Amniotic stem cell (primary cell): ENCODE measurements at places on chromosomes 16 and 17.

DNA sequence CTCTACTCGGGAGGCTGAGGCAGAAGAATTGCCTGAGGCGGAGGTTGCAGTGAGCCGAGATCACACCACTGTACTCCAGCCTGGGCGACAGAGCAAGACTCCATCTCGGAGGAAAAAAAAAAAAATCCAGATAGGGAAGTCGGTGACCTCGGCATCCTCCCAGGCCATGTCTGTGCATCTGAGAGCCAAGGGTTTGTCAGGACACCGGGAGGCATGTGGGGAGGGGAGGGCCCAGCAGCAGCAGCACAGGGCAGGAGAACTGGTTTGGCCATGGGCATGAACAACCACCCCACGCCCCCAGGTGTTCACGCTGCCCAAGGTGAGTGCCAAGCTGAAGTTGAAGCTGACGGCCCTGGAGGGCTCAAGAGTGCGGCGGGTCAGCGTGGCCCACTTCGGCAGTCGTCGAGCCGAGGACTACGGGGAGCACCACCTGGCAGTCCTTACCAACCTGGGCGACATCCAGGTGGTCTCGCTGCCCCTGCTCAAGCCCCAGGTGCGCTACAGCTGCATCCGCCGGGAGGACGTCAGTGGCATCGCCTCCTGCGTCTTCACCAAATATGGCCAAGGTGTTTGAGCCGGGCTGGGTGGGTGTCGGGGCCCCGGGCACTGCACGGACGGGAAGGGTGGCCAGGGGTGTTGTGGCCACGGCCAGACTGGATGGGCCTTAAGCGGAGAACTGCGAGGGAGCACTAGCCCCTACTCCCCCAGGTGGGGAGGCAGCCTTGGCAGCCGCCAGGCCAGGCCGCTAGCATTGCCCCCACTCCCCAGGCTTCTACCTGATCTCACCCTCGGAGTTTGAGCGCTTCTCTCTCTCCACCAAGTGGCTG is 14.7 kb upstream of the MYO15B start:
- no peak for DNase-seq

DNA sequence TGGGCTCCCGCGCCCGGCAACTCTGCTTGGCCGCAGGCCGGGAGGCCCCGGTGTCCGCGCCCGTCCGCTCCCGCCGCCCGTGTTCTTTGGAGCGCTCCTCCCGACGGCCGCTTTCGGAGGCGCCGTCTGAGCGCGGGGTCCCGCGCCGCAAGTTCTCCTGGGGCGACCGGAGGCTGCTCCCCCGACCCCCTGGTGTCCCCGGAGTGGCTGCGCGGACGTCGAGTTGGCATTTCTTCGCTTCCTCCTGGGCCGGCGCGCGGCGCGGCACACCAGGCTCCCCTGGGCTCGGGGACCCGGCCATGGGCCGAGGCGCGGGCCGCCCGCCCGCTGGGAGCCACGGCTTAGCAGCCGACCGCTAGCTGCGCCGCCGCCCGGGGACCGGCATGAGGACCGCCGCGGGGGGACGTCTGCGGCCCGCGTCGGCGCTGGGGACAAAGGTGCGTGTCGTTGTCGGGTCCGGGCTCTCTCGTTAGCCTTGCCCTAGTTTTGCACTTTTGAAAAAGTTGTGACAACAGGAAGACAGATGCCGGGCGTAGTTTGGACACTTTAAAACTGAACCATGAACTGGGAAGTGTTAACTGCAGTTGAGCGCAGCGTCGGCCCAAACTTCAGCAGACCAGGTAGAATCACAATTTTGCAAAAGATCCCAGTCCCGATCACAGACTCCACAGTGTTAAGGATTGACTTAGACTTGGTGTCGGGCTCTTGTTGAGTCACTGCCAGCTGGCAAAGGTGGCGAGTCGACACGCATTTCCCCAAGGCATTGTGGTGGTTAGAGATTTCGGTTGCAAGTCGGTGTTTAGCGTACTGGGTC is 700 bp downstream of the UBN1 start:
- DNase-seq, result peak; percentile 7

- DNase-seq, result no peak
These were observed 22.3 kb downstream of the CDR2 start for GRCh38 chr16:22352140-22352539.

GRCh38 chr17:18011286-18011685 is 27.7 kb downstream of the ATPAF2 start:
- DNase-seq, result no peak

GRCh38 chr16:84874553-84874952 is 54.8 kb downstream of the CRISPLD2 start:
- DNase-seq, result no peak

DNA sequence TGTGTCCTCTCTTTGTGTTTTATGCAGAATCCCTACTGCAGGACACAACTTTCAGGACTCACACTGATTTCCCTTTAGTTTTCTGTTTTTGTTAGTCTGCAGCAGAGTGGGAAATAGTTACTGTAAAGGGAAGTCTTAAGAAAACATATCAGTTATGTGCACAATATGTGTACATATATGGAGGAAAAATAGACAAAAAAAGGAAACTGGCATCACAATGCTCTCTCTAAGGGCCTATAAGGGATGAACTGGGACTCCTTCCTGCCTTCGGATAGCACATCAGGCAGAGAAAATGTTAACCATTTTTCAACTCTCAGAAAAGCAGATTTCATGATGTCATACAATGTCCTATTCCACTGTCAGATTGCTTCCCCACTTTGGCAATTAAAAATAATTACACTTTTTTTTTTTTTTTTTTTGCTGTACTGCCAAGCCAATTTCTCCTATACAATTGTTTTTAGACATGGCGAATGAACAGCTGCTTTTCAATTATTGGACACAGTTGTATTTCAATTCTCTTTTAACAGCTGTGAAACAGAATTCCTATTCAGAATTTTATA is 112.5 kb upstream of the KCNJ16 start:
- no peak for DNase-seq

DNA sequence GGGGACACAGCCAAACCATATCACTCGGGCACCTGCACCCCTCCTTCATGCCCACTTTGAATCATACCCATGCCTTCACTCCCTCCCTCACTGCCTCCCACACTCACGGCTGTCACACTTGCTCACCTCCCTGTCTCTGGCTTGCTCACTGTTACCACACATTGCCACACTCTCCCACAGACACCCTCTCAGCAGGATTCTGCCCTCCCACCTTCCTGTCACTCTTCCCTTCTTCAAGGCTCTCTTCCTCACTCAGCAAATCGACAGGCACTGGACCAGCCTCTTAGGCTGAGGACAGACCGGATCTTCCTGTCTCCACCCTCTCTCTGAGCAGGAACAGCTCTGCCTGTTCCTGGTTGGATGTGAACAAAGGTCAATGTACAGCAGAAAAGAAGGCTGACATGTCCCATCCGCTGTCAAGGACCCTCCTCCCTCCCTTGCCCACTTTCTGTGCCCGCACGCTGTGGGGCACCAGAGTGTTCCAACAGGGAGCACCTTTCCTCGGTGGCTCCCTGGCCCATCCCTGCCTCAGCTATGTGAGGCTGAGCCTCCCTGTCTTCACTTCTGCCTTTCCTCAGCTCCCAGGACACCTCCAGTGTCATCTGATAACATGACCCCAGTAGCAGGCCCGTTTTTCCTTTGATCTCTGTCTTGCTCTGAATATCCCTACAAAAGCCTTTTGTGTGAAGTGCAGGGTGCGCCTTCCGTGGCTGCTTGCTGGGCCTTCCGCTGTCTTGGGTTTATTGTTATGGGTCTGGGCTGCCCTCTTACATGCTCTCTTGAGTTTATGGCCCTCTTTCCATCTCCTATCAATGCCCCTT is 47.0 kb downstream of the CCDC182 start:
- no peak for DNase-seq

- DNase-seq, result no peak
These were observed 49.7 kb upstream of the ITGA2B start for GRCh38 chr17:44439168-44439567.

DNA sequence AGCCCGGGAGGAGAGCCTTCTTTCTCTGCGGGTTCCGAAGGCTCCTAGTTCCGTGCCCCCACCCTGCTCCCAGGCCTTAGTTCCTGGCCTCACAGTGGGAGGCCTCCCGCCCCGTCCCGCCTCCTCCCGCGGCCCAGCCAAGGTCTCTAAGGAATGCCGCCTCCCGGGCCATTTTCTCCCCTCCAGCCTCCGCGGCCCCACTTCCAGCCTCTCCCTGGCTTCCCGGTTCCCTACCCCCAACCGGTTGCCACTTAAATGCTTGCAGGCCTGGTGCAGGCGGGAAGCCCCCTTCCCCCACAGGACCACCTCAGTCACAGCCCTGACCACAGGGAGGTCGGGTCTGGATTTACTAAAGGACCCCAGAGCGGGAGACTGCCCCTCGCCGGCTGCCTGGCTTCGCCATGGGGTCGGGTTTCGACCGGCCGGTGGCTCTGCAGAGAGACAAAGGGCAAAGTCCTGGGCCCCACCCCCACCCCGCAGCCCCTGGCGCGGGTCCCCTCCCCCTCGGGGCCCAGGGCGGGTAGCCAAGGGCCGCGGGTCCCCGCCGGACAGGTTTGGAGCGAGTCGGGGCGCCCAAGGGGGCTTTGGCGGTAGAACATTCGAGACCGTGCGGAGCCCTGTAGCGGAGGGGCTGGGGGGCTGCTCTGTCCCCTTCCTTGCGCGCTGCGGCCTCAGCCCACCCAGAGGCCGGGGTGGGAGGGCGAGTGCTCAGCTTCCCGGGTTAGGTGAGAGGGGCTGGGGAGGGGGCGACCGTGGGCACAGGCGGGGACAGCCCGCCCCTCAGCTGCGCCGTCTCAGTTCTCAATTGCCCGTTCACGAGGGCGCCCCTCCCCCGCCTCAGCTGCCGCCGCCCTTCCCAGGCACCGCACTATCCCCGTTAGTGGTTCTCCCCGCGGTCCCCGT is 16.4 kb downstream of the IGF2BP1 start:
- no peak for DNase-seq

DNA sequence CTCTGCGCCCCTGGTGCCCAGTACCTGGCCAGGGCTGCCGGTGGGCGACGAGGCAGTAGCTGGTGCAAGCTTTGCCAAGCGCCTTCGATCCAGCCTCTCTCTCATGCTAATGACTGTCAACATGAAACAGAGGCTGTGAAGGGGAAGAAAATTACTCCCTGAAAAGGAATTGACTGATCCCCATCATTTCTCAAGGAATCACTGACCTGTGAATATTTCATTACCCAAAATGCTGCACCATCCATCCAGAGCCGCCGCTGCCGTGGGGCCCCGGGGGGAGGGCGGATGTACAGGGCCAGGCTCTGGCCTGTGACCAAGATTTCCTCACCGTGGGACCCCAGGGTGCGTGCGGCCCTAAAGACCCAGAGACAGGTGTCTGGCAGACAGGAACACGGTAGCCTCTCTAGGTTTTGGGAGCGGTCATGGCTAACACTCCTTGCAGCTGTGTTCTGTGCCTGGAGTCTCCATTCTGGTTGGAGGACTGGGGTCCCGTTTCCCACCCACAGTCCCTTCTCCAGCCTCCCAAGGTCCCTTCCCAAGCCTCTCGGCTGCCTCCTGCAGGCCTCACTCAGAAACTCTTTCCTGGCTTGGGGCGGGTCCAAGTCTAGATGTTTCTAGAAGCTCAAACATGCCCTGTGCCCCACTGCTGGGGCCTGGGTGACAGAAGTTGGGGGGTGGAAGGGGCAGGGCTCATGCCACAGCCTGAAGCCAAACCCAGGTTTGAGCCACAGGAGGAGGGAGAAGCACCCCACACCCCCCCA is 73.3 kb downstream of the ENGASE start:
- no peak for DNase-seq

- no peak for DNase-seq
These were observed 4.9 kb upstream of the IL32 start for GRCh38 chr16:3060339-3061127.

DNA sequence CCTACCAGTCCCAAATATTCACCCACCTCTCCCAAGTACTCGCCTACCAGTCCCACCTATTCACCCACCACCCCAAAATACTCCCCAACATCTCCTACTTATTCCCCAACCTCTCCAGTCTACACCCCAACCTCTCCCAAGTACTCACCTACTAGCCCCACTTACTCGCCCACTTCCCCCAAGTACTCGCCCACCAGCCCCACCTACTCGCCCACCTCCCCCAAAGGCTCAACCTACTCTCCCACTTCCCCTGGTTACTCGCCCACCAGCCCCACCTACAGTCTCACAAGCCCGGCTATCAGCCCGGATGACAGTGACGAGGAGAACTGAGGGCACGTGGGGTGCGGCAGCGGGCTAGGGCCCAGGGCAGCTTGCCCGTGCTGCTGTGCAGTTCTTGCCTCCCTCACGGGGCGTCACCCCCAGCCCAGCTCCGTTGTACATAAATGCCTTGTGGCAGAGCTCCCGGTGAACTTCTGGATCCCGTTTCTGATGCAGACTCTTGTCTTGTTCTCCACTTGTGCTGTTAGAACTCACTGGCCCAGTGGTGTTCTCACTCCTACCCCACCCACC is 29.8 kb downstream of the POLR2A start:
- DNase-seq, result no peak

- no peak for DNase-seq
These were observed 478.4 kb upstream of the GOT2 start for GRCh38 chr16:59212492-59213024.

- DNase-seq, result peak; percentile 40
These were observed 1.9 kb downstream of the CMC2 start for GRCh38 chr16:81004646-81005353.

- no peak for DNase-seq
These were observed at the start of gene DRC7 for GRCh38 chr16:57694725-57695679. Gene DRC7 (plus strand): TSS chr16:57694806. CDS start chr16:57697950, 3,144 bp downstream.

DNA sequence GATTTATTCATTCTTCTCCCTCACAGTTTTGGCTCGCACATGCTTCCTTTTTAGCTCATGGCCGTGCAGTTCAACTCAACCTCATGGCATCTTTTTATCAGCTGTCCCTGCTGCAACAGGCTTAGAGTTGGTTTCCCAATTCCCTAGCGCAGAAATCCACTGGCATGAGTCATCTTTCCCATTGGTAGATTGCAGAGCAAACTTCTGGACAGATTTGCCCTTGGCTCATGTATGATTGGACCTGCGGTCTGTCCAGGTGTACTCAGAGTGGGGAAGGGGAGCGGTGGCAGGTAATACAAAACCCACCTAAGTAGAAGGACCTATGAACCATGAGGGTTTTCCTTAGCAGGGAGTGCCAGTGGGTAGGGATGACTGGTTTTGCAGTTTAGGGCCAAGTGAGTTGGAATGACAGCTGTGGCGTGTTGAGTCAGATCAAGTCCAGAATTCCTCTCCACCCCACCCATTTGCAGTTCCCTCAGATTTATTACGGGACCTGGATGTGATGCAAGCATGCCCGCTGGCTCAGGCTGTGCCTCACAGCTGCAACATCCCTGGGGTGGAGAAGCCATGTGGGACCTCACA is 584.7 kb downstream of the WWOX start:
- DNase-seq, result no peak
